ENCODE measurements at places on chromosomes 5 and 9.

DNA sequence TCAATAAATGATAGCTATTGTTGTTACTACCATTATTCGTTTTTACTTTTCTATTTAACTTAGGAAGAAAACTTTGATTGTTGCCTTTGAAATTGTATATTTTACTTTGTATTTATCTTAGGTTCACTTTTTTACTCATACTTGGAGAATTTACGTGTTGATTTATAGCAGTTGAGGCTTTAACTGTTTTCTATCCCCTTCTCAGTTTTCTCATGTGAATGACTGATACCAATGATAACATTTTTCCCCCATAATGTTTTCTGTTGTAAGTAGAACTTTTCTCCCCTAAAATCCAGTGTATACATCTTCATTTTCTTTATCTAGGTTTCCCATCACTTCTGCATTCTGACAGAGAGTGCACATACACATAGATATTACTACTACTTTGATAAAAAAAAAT, 54.4 kb downstream of the FSD1L start:
- no peak for DNase-seq

GRCh38 chr5:101991486-101991885, 304.6 kb downstream of the SLCO4C1 start:
- DNase-seq = no peak

DNA sequence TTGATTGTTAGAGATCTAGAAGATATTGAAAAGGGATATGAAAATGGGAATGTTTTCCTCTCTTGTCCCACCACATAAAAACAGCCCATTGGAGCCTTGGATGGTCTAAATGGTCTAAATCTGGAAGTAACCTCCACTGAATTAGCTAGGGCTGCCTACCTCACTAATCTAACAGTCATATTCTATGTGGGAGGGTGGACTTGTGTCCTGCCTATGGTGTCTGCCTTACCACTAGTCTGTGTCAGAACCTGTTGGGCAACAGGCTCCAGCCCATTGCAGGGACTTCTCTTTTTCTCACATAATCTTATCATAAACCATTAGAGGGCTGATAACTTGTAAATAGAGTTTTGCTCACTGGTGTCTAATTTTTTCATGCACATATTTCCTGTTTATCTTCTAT, 548.8 kb upstream of the CDH18 start:
- no peak for DNase-seq

DNA sequence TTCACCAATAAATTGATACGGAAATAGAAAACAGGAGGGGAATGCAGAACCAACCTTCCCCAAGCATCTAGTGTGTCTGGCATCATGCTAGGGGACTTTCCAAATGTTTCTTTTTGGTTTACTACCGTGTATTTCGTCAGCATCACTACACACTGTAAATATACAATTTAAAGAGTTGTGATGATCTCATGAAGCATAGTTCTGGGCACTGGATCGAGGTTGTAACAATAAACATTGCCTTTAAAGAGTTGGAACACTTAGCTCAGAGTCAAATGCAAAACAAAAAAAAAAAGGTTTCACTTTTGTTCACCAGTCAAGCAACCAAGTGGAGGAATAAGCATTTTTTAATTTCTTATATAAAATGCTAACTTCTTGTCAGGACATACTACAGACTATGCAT, 2.9 kb upstream of the SCAI start:
- no peak for DNase-seq

GRCh38 chr9:21110708-21111576, 30.7 kb downstream of the IFNW1 start:
- peak; percentile 79 for DNase-seq

DNA sequence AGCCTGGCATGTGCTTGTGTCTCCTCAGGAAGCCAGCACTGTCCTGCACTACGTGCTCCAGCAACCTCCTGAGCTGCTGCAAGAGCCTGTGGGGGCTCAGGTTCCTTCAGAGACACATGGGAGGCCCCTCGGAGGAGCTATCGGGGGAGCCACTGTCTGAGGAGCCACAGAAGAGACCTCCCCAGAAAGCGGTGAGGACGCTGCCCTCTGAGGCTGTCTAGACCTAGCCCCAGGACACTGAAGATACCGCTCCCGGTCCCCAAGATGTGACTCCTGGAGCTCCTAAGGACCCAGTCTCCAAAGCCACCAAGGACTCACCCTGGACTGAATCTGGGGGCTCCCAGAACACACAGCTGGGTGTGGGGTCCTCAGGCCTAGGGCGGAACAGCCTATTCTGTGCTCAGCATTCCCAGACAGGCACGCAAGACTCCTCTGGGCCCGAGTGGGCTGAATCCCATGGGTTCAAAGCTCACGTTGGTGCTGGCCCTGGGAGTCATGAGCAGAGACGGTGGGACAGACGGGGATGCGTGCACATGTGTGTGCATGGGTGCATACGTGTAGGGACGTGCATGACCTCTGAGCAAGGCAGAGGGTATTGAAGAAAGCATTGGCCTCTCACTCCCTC, 50.0 kb downstream of the HRH2 start:
- DNase-seq = no peak

GRCh38 chr9:114216976-114217375, 61.6 kb downstream of the COL27A1 start:
- no peak for DNase-seq

DNA sequence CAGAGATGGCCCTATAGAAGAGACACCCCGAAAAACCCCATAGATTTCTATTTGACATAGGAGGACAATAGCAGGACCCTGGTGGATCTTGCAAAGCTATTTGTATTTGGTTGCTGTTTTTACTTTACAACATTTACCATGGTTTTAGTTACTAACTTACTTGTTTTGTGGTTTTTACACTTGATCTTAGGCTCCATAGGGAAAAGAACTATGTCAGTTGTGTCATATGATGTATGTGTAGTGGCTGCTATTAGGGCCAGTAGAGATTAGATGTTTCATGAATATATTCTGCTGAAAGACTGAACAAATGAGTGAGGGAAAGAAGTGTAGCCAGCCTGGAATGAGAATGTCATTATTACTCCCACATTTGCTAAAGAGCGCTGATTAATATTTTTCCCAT, 388.1 kb downstream of the SEMA5A start:
- DNase-seq = no peak

GRCh38 chr5:90612919-90613318, 54.3 kb downstream of the ADGRV1 start:
- no peak for DNase-seq

GRCh38 chr5:132023258-132024116, 12.0 kb upstream of the ACSL6 start:
- DNase-seq = no peak

DNA sequence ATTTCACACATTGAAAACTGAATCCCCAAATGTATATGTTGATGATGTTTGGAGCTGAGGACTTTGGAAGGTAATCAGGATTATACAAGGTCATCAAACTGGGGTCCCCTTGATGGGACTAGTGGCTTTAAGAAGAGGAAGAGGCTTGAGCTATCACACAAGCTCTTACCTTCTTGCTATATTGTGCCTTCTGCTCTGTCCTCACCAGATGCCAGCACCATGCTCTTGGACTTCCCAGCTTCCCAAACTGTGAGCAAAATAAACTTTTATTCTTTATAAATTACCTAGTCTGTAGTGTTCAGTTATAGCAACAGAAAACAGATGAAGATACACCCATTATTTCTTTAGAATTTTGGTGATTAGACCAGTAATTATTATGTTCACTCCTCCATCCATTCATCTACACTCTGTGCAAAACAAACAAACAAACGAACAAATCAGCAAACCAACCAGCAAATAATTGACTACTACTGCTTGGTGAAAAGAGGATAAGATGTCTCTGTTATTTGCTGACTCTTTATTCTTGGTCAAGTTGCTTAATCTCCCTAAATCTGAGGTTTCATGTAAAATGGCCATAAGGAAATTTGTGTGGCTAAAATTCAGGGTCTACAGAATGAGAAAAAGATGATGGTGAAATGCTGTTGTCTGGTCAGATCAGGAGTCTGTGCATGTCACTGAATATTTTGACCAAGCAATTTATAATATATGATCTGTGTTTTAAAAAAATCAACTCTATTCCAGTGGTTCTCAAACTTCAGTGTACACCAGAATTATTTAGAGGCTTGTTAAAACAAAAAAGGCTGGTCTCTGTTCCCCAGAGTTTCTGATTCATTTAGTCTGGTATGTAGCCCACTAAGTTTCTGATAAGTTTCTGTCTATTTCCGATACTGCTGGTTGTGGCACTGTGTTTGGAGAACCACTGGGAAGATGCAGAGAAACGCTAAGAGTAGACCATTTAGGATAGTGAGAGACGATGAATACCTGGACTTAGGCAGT, 854.1 kb downstream of the MAT2B start:
- DNase-seq = no peak

DNA sequence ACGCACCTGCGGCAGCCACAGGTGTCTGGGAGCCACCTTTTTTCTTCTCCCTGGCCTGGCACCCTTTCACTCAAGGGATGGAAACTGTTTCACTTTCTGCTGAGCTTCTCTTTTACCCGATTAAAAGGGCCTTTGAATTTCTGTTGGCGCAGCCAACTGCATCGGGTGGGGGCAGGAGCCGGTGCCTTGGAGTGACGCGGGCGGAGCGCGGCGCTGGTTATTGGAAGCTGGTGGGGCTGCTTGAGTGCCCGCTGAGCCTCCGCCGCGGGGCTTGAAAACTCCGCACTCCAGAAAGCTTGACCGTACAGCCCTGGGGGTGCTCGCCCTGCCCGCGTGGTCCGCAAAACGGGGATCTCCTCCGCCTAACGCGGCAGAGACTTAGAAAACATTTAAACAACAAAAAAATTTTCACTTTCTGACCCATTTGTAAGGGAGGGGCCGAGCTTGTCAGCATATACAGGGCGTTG, 52.0 kb upstream of the TJP2 start:
- peak; percentile 41 for DNase-seq

- no peak for DNase-seq
Observed at GRCh38 chr9:124790301-124790700, 13.4 kb downstream of the OLFML2A start.

GRCh38 chr9:136564379-136564988, 18.6 kb upstream of the NOTCH1 start:
- no peak for DNase-seq

DNA sequence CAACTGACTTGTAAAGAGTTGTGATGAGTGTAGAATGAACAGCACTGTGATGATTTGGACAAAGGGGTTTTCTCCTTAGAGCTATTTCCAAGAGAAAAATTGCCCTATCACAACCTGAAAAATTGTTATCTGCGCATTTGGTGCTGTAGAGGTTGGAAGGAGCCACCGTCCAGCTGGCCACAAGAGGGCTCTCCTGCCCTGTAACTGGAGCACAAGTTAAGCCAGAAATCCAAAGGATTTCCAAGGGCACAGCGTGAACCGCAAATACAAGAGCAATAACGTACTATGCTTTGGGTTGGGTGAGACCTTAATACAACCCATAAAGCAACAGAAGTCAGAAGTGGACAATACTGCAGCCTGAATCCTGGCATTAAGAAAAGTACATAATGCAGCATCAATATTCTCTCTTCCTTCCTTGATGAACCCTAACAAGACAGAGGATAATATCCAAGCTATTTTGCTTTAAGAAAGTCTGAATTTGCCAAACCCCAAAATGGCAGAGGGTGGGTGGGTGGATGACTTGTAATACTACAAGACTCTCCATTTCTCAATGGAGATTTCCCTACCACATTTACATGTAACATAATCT, 56.8 kb upstream of the SMIM32 start:
- DNase-seq = peak; percentile 76

GRCh38 chr9:95133325-95133705, 184.2 kb downstream of the FANCC start:
- DNase-seq = no peak

GRCh38 chr9:4517274-4517673, 27.0 kb downstream of the SLC1A1 start:
- DNase-seq = no peak

DNA sequence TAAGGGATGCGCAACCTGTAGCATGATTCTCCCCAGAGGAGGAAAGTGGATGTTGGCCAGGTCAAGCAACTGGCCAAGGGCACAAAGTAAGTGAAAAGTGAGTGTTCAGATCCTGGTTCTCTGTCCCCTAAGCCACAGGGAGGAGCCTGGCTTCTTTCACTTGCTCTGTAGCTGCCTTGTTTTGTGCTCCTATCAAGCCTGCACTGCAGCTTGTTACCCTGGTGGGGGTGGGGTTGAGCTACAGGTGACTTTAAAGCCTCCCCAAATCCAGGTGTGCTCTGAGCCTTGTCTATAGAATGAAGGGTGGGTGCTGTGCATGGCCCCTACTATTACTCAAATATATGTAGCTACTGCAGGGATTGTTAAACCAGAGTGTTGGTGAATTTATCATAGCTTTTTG, 32.9 kb downstream of the RALGPS1 start:
- DNase-seq = peak; percentile 30

- no peak for DNase-seq
Observed at GRCh38 chr5:62588668-62589067, 10.0 kb downstream of the LRRC70 start.

DNA sequence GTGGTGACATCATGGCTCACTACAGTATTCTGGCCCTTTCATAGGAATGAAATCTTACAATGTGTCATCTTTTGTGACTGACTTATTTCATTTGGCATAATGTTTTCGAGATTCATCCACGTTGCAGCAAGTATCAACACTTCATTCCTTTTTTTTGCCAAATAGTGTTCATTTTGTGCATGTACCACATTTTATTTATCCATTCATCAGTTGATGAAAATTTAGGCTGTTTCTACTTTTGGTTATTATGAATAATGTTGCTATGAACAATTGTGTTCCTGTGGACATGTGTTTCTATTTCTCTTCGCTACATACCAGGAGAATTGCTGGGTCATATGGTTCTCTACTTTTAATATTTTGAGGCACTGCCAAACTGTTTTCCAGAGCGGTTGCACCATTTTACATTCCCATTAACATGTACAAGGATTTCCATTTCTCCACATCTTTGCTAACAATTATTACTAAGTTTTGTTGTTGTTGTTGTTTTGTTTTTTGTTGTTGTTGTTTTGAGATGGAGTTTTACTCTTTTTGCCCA, 43.5 kb downstream of the RMI1 start:
- DNase-seq = no peak

DNA sequence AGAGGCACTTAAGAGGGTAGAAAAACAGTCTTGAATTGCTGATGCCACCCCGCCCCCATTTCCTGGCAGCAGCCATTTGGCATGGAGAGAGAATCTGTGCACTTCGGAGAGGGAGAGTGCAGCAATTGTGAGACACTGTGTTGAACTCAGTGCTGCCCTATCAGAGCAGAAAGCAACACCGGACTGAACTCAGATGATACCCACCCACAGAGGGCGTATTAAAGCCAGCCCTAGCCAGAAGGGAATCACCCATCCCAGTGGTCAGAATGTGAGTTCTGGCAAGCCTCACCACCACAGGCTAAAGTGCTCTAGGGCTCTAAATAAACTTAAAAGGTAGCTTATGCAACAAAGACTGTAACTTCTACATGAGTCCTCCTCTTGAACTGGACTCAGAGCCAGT, 88.4 kb upstream of the RGS7BP start:
- no peak for DNase-seq

- DNase-seq = no peak
Observed at GRCh38 chr9:22043928-22044327, 34.8 kb upstream of the CDKN2B start.
